Activated CD4-positive, alpha-beta T cell treated with anti-CD3 and anti-CD28 coated beads for 36 hours (primary cell): ENCODE measurements at places on chromosomes 7 and 10.

GRCh38 chr7:131364767-131365344 lies 37.2 kb downstream of the MKLN1 start:
- DNase-seq = no peak

DNA sequence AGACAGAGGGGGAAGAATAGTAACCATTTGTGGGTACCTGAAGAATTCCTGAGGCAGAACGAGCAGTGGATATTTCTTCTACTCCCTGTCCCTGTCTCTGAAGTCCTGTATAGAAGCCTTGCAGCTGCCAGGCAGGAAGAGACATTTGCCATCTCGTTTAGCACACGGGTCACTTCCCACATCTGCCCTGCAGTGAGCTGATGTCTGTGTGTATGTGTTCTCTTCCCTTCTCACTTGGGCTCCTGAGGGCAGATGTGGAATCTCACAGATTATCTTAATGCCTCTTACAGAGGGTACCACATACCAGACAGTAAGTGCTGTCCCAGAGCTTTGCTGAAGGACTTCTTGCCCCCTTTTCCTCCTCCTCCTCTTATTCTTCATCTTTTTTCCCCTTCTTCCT lies 14.1 kb upstream of the TRPV6 start:
- no peak for DNase-seq

- DNase-seq = peak; percentile 51
Measured at GRCh38 chr10:22693371-22693784, 21.0 kb downstream of the PIP4K2A start.

GRCh38 chr7:25722856-25723255 lies 429.1 kb upstream of the NFE2L3 start:
- no peak for DNase-seq

GRCh38 chr10:2701802-2702201 lies 365.5 kb upstream of the PFKP start:
- DNase-seq = no peak

DNA sequence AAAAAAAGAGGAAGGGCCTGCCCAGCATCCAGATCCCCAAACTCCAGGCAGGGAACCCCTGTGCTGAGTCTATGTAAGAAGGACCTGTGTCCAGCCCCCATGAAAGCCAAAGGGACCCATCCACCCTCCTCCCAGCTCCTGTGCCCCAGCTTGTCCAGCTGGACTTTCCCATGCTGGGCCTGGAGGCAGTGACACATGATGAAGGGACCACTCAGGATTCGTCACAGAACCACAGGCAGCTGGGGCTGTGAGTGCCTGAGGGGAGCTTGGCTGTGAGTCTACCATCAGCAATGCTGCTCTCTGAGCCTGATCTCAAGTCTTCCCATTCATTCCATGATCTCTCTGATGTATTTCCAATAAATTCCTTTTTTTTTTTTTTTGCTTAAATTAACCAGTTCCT lies 36.2 kb upstream of the MNX1 start:
- no peak for DNase-seq

DNA sequence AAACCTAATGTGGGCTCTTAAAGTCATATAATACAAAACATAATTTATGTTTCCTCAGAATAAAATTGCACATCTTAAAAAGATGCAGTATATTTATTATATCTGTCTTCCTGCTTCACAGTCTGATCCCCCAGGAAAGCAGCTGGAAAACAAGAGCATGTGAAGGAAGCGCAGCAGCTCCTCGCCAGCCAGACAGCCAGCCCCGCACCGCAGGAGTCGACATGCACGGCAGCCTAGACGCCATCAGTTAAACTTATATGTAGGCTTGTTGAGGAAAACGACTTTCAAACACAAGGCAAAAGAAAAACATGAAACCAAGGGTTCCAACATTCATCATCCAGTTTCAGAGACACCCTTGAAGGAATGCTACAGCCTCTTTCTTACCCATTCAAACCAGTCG lies 59.0 kb downstream of the PAXIP1 start:
- DNase-seq = no peak

DNA sequence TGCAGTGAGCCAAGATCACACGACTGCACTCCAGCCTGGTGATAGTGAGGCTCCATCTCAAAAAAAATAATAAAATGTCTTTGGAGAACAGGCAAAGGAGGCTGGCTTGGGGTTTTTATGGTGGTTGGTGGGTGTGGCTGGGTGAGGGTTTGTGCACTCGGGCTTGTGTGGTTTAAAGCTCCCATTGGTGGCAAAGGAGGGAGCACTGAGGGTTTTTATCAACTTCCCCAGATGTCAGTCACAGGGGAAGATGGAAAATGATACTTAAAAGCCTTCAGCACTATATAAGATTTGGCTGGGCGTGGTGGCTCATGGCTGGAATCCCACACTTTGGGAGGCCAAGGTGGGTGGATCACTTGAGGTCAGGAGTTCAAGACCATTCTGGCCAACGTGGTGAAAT lies 16.3 kb upstream of the RNF216 start:
- no peak for DNase-seq

- peak; percentile 47 for DNase-seq
Measured at GRCh38 chr7:105127179-105127578, 113.2 kb downstream of the KMT2E start.

DNA sequence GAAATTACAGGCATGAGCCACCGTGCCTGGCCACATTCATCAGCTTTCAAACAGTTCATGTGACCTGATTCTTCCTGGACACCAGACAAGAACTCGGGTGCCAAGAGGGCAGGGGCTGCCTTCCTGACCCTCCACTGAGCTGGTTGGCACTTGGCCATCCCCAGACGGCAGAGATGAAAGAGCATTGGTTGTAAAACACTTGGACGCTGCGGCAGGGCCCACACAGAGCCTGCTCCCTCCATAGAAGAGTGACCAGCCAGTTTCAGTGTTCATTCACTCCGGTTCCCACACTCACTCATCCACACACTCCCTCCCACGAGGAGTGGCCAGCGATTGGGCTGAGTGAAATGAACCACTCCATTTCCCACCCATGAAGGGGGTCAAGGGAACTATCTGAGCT lies 112.3 kb downstream of the ITGB8 start:
- no peak for DNase-seq

GRCh38 chr7:150962553-150963399 lies 15.3 kb downstream of the KCNH2 start:
- DNase-seq = peak; percentile 78

DNA sequence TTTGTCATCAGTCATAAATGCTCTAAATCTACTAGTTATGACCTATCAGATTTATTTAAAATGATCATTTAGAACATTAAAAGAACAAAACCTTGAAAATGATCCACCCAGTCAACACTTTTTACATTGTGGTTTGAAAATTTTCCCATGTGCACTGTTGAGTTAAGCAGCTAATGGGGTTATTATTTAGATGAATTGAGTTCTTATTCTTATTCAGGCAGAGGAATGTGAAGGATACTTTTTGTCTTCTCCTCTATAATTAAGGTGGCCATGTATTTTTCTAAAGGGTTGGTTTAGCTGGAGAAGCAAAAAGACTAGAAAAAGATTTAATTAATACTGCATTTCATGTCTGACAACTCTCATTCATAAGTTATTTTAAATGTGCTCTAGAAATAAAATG lies 74.9 kb upstream of the FEZF1 start:
- DNase-seq = no peak

DNA sequence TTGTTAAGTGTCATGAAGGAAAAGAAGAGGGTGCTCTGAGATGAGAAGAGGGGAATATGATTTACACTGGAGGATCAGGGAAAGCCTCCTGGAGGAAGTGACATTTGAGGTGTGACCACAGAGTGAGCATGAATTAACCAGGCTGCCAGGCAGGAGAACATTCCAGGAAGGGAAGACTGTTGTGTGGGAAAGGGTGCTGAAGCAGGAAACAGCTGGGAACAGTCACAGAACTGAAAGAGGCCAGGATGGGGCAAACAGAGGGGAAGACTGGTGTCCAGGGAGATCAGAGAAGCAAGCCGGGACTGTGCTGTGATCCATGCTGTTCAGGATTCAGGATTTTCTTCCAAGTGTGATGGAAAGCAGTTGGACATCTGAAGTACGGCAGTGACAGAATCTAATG lies 14.9 kb downstream of the HIPK2 start:
- no peak for DNase-seq

GRCh38 chr10:88922041-88922440 lies 30.5 kb downstream of the ACTA2 start:
- DNase-seq = no peak

DNA sequence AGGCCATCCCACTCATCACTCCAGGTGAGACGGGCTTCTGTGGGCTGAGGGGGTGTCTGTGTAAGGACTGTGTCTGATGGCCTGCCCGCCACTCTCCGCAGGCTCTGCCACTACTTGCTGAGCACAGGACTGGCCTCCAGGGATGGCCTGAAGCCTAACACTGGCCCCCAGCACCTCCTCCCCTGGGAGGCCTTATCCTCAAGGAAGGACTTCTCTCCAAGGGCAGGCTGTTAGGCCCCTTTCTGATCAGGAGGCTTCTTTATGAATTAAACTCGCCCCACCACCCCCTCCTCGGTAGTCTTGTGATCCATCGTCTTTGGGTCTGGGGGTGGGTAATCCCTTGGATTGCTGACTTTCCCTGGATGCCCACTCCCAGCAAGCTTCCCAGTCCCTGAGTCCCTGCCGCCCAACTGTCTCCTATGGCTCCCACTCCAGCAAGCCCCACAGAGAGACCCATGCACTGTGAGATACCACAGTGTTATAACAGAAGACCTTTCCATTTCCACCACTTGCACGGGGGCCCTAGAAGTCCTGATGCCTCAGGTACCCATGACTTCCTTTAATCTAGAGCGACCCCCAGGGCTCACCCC lies 4.7 kb downstream of the FXYD4 start:
- DNase-seq = no peak

- DNase-seq = no peak
Measured at GRCh38 chr7:18515067-18515466, 19.5 kb downstream of the HDAC9 start.

DNA sequence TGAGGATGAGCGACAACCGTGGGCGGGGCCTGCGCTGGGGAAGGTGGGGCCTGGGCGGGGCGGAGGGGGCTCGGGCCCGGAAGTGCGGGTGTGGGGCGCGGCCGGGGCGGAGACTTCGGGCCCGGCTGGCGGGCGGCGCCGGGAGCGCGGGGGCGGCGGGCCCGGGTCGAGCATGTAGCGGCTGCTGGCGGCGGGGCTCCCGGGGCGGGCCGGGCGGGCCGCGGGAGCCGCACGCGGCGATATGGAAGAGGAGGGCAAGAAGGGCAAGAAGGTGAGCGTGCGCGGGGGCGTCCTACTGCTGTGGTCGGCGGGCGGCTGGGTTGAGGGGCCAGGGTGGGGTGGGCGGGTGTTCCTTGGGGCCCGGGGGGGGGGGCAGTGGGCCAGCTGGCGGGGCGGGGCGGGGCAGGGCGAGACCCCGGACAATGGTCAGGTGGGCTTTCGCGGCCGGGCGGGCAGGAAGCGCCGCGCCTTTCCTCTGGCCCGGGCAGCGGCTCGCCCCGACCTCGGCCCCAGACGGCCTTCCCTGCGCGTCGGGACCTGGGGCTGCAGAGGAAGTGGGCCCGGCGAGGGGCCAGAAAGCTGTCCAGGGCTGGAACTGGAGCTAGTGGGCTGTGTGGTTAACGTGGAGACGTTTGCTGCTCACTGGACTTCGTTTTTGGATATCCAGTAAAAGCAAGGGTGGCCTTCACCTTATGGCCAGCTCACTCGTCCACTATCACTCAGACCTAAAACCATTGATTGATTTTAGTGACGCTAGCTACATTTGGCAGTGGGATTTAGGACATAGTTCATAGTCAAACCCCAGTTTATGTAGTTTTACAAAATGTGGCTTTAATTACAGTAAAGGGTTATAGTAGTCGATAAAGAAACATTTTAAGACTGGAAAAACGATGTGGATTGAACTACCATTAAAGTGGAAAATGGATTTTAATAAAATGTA lies at the start of gene CCM2:
TSS of gene CCM2 (plus strand) at position 109 of the 940 bp plus-strand sequence. CDS start at position 242, 133 bp downstream.
- no peak for DNase-seq

DNA sequence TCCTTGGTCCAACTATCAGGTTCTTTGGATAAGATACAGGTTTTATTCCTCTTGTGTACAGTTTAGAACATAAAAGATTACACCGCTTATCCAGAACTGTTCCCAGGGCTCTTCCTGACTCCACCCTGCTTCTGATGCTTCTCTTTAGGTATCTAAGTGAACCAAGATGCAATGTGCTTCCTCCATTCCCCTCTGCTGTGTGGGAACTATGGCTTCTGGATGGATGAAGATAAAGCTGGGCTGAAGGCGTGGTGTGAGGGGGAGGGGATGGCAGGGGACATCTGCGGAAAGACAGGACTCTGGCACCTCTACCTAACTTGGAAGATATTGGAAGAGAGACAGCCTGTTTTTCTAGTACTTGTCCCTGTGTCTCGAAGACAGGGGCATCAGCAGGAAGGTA lies 209.9 kb upstream of the TBX20 start:
- no peak for DNase-seq

GRCh38 chr7:80472491-80473200 lies 39.2 kb downstream of the GNAT3 start:
- no peak for DNase-seq

DNA sequence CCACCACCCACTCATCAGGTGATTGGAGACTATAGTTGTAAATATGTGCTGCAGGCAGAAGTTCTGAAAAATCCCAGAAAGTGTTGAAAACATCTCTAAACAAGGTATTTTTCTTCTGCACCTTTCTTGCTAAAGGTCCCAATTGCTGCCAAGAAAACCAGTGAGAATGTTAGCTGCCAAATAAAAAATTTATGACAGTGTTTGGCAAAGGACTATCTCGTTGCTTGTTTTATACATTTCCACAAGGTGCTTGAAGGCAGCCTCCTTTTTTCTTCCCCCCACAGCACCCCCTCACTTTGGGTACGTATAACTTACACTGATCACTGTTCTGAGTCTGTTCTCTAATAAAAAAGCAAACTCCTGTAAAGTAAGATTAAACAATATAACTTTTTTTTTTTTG lies 158.6 kb upstream of the TCF7L2 start:
- no peak for DNase-seq

DNA sequence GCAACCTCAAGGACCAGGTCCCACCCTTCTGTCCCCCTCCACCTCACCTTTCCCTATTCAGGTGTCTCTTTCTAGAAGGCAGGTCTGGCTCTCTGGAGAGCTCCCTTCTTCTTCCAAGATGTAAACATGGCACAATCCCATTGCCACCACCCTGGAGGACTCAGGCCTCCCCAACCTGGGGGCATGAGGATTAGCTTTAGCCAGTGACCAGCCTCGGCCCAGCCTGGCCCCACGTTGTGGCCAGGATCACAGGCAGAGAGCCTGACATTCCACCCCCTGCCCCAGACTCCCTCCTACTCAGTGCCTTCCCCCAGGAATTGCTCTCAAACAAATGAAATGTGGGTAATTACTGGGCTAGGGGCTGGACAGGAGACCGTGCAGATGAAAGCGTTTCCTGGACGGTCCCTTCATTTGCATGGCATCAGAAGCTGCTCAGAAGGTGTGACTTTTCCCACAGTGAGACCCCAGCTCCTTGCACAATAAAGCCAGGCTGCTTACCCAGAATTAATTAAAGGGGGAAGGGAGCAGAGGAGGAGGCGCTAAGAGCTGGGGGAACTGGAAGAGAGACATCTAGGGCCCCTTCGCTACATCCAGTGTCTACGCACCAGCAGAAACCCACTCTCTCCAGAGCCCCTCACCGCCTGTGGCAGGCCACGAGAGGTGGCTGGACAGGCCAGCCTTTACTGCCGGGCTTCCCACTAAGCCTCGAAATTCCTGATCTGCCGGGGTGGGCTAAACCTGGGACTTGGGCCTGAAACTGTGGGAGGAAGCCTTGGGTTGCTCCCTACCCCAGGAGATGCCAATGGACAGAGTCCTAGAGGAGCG lies 7.7 kb downstream of the FGF8 start:
- DNase-seq = no peak

GRCh38 chr7:68564306-68565135 lies 1033.8 kb upstream of the AUTS2 start:
- DNase-seq = no peak

- DNase-seq = peak; percentile 75
Measured at GRCh38 chr10:42866115-42866995, 83.8 kb downstream of the BMS1 start.
